Neuronal stem cell (in vitro differentiated cells): ENCODE measurements at places on chromosomes 13 and 19.

DNA sequence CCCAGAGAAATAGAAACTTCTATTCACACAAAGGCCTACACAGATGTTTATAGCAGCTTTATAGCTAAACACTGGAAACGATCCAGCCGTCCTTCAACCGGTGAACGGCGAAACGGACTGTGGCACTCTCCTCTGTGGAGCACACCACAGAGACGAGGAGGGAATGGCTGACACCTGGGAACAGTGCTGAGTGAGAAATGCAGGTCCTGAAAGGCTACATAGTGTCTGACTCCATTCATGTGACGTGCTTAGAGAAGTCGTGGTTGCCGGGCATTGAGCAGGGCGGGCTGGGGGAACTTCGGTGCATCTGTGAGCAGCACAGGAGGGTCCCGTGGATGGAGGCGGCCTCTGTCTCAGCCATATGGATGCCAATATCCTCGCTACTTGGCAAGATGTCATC, 3.1 kb upstream of the GRK1 start:
- DNase-seq = no peak

DNA sequence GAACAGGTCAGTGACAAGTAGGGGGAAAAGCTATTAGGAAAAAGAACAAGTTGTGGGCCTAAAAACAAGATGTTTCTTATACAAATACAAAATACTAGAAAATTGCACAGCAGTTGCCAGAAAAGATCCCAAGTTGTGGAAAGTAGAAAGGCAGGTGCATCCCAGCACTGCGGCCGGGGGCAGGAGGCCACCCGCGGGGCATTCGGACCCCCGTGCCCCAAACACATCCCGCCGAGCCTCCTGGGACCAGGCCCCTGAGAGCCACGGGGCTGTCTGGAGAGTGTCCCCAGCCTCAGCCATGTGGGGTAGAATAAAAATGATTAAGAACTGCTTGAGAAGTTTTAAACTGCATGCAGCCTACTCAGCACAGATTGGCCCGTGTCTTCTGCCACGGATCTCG, 11.4 kb downstream of the RASA3 start:
- DNase-seq = no peak

DNA sequence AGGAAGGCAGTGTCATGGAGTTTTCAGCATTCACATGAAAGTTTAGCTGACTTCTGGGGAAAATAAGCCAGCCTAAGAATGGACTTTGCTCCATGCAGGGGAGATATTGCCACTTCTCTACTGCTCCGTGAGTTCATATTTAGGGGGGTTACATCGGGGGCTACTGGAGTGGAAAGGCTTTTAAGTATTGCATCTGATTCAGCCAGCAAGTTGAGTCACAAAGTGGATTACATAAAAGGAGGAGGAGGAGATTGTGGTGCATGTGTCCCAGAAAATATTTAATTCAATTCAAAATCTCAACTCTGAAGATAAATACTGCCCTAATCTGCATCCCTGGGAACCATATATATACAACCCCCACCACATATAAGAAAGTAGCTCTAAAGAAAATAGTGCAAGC, 617.2 kb downstream of the DCT start:
- no peak for DNase-seq

GRCh38 chr19:2282062-2282861, at the start of gene PEAK3:
TSS of gene PEAK3 (minus strand) at chr19:2282175. CDS start at chr19:2280931, 1,244 bp downstream.
- no peak for DNase-seq

GRCh38 chr13:100809856-100810255, 135.3 kb upstream of the TMTC4 start:
- no peak for DNase-seq

DNA sequence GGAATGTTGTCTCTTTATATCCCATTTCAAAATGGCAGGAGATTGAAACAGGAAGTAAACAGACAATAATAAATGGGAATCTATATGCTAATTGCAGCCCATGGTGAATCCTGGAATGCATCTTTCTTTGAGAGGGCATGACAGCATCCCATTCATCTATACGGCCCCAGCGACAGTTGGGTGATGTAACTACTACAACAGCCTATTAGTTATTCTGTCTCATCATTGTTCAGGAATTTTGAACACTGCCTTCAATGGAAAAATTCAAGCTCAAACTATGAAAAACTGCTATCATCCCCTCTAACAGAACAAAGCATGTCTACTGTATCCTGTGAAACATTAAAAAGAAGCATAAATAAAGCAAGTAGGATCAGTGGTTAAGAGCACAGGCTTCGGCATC, 262.1 kb downstream of the DCT start:
- DNase-seq = no peak
